GM10248 (cell line): ENCODE measurements at places on chromosomes 5 and 9.
A peak's percentile ranks its signal among the peaks of the same experiment; 100 is the strongest.

- DNase-seq, result no peak
These were observed 7.3 kb downstream of the PTGES2 start for GRCh38 chr9:128120061-128120740.

DNA sequence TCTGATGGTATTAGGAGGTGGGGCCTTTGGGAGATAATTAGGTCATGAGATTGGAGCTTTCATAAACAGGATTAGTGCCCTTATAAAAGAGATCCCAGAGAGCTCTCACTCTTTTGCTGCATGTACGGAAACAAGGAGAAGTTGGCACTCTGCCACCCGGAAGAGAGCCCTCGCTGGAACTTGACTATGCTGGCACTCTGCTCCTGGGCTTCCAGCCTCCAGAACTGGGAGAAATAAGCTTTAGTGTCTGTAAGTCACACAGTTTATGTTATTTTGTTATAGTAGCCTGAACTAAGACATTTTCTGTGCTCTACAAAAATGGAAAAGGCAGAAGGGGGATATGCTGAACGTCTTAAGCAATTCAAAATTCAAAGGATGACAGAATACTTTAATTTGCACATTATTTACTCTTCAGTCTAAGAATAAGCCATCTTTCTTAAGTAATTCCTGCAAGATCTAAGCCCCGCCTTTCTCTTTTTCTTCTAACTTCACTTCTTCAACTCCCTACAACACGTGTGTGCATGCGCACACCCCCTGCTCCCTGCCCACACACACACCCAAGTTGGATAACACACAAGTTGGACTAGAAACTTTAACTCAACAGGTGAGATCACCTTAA, 17.3 kb downstream of the NFIB start:
- DNase-seq, result no peak

- no peak for DNase-seq
These were observed 18.0 kb downstream of the KLF4 start for GRCh38 chr9:107471552-107471951.

GRCh38 chr9:120918931-120919842, 7.4 kb downstream of the TRAF1 start:
- DNase-seq, result no peak

DNA sequence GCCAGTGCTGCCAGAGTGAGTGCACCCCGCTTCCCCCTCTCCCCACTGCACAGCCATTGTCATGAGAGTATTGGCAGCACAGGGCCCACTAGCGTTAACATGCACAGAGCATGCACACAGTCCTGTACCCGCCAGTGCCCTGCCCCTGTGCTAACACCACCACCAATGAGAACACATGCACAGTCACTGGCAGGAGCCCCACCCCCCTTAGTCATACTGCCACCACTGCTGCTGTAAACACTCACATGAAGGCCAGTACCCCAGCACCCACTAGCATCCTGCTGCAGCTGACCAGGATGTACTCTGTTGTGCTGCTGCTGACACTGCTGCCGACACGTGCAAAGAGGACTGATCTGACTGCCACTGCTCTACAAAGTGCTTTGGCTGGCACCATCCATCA, 19.5 kb upstream of the RANBP6 start:
- DNase-seq, result no peak

DNA sequence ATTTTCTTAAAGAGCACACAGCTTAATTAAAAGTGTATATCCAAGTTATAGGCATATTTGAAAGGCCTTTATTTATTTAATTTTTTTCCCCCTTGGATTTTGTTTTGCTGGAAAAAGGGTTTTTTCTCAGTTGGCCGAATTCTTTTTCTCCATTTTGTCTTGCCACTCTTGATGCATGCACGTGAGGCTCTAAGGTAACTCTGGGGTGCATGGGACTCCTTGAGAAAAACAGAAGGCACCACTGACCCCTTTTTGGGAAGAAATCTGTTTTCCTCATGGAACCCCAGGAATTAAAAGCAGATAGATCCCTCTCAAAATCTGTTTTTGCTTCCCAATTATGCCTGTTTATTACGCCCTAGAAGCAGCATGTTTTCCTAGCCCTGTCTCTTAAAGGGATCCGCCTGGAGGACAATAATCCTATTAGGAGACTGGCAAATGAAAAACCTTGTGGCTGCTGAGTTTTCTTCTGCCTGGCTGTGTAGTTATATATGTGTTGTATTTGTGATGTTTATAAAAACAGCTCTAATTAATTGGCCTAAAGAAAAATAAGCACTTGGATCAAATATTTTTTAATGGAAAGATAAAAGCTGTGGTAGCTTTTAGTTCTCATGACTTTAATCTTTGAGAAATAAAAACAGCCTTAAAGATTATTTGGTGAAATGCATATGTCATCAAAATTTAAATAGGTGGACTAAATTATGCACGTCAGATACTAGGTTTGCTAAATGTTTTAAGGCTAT, 435.1 kb upstream of the CDH9 start:
- DNase-seq, result no peak

GRCh38 chr9:119418721-119419120, 49.5 kb upstream of the BRINP1 start:
- DNase-seq, result no peak

- DNase-seq, result no peak
These were observed 43.1 kb downstream of the TNFAIP8 start for GRCh38 chr5:119398727-119399466.

- DNase-seq, result no peak
These were observed 1380.1 kb upstream of the NUDT12 start for GRCh38 chr5:104942735-104943134.

DNA sequence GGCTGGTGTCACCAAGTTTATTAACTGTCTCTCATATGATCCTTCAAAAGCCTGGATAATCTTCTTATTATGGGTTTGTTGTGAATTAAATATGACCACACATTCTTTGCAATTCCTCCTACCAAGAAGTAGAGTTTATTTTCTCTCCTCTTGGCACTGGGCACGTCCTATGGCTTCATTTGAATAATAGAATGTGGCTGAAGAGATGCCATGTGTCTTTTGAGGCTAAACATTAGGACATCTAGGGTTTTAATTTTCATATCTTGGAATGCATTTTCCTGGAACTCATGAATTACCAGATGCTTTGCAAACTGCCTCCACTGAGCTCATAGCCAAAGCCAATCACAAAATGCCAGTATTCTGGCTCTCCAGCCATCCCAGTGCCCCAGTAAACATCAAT, 19.9 kb upstream of the SCGB3A2 start:
- DNase-seq, result no peak

DNA sequence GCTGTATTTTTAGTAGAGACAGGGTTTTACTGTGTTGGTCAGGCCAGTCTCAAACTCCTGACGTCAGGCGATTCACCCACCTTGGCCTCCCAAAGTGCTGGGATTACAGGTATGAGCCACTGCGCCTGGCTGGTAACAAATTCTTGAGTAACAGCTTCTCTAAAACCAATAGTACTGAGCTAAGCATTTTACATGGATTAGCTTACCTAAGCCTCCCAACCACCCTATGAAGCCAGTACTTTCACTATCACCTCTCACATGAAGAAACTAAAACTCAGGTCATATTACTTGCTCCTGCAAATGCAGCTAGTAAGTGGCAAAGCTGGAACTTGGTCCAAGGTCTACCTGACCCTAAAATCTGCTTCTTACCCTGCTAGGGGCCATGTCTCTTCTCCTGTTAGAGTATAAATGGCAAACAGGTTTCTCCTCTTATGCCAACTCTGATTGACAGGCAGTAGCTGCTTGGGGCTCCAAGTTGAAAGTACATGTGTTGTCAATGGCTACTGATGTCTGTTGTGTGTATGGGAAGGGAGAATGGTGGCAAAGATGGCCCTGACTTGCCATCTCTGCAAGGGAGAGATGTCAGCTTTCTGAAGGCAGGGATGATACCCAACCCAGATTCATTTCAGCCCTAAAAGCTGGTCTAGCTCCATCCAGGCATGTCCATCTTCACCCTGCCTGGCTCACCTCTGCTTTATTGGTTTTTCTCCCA, 4.0 kb downstream of the PHF19 start:
- no peak for DNase-seq

GRCh38 chr5:160493806-160494338, 72.2 kb downstream of the PTTG1 start:
- DNase-seq, result no peak

- no peak for DNase-seq
These were observed 1019.0 kb downstream of the CDH18 start for GRCh38 chr5:18968966-18969365.

DNA sequence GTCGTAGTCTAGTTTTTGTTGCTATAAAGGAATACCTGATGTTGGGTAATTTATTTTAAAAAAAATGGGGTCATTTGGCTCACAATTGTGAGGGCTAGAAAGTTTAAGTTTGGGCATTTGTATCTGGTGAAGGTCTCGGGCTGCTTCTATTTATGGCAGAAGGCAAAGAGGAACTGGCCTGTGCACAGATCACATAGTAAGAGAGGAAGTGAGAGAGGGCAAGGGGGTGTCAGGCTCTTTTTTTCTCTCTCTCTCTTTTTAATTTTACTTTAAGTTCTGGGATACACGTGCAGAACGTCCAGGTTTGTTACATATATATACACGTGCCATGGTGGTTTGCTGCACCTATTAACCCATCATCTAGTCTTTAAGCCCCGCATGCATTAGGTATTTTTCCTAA, 453.3 kb downstream of the DIRAS2 start:
- DNase-seq, result peak; percentile 50

- DNase-seq, result no peak
These were observed 692.9 kb downstream of the MTRR start for GRCh38 chr5:8561854-8562253.

DNA sequence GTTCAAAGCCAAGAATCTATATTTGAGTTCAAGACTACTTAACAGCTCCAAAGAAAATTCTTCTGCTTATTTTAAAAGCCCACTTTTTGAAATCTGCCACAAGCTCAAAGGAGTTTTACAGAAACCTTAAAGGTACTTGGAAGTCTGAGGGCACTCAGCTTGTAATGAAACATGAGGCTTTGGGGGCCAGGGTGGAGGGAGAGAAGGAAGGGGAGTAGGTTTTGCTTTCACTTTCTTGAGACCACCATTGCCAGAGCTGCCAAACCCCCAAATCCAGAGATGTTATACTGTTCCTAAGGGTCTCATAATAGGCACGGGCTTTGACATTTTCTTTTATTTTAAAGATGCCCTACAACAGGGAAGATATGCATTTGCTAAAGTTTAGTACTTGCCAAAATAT, 42.6 kb upstream of the TNFAIP8 start:
- DNase-seq, result no peak

- DNase-seq, result peak; percentile 10
These were observed 20.5 kb upstream of the CSF1R start for GRCh38 chr5:150106674-150107426.

- no peak for DNase-seq
These were observed 108.3 kb upstream of the PCA3 start for GRCh38 chr9:76655971-76656370.

DNA sequence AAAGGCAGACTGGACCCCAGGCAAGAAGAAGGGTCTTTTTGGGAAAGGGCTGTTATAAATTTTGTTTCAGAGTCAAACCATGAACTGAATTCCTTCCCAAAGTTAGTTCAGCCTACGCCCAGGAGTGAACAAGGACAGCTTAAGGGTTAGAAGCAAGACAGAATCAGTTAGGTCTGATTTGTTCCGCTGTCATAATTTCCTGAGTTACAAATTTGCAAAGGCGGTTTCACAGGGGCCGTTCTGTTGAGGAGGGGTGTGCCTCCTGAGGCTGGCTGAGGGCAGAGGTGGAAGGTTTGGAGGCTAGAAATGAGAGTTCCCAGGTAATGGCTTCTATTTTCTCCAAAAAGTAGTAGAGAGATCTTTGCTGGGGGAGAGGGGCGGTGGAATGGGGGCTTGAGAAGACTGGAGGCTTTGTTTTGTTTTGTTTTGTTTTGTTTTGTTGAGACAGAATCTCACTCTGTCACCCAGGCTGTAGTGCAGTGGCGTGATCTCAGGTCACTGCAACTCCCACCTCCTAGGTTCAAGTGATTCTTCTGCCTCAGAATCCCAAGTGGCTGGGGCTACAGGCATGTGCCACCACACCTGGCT, 4.1 kb upstream of the CERCAM start:
- DNase-seq, result no peak

GRCh38 chr5:89276566-89277305, 393.8 kb upstream of the MEF2C start:
- DNase-seq, result no peak

DNA sequence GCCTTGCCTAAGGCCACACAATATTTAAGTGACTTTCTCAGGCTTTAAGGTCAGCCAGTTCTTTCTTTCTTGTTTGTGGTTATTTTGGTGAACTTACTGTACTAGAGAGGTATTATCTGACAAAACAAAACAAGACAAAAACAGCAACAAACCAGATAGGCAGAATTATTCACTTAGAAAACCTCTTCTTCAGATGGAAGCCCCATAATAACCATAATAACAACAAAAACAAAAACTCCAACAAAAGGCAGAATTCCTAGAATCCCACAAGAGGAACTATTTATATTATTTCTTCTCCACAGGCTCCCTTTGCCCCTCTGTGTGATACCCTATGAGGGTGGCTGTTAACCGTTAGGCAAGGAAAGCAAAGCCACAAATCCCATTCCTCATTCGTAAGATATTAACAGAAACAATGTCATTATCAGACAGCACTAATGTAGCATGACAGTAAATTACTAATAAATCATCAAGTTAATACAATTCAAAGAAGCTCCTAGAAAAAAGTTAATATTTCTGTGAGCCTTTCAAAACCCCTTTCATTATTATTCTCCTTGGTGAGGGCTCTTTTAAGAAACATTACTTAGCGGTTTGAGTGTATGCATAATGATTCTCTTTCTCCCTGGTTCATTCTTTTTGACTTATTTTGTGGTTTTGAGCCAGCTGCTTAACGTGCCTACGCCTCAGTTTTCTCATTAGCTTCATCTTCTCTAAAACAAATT, 274.9 kb downstream of the EFNA5 start:
- peak; percentile 24 for DNase-seq

GRCh38 chr5:110269478-110270142, 456.9 kb downstream of the TMEM232 start:
- no peak for DNase-seq

DNA sequence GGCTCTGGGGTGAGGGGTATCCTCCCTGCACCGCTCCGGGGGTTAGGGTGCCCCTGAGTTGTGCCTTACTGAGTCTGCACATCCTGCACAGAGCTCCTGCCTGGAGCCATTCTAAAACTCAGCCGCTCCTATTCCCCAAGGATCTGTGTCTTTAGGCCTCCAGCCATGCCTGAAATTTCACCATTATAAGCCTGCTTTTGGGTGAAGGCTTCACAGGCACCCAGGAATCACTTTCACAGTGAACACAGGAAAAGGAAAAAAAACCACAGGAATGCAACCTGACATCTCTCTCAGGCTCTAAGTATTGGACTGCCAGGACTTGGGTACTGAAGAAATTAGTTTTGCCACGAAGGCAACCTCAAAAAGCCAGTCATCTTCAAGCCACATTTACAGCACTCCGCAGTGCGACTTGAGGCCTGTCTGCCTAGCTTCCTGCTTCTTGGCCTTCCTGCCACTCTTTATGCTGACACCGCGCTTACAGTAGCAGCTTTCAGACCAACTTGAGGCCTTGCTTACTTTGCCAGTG, 30.9 kb downstream of the GALNT10 start:
- no peak for DNase-seq

GRCh38 chr5:55344392-55344992, 36.7 kb downstream of the MTREX start:
- peak; percentile 18 for DNase-seq
